ENCODE measurements at places on chromosomes 7 and 10.

DNA sequence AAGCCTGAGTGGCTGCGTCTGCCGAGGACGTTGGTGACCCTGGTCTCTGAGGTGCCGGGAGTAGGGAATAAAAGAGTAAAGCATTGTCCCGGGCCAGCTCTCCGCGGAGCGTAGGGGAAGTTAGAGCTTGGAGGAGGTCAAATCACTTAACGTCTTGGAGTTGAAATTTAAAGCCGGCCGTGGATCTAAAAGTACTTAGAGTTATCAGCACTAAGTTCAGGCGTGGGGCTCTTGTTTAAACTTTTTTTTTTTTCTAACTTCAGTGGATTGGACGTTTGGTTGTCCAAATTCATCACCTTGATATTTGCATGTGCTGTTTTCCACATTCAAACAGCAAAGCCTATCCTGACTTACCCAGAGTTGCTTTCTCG lies 700 bp downstream of the NIPSNAP2 start:
- no peak for DNase-seq

DNA sequence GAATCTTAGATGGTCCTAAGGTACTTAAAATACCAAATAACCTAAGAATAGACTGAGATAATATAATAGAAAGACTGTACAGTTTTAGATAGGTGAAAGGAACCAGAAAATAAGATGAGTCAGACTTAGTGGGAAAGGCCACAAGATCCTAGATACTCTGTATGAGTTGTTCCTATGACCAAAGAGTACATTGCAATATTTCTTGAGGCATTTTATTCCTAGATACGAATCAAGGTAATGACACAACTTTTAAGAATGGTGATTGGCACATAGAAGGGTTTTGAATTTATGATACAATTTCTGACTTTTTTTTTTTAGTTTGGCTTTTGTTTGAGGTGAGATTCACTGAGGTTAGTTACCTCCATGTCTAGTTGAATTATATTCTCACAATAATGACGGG lies 30.2 kb downstream of the MGAM start:
- no peak for DNase-seq

DNA sequence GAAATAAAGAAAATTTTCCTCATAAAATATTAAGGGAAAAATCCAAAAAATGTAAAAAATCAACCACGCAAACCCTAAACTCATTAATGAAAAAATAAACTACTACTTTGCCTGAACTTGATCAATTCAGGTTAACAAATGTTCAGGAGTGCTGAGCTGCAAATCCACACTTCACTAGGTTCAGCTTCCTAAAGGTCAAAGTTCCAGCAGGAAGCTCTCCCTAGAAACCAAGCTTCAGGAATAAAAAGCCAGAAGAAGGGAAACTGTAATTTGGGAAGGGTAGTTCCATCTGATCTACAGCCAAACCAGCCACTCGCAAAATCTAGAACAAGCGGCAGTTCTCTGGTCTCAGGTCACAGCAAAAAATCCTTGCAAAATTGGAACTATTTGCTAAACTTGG lies 7.8 kb upstream of the NMT2 start:
- no peak for DNase-seq

- DNase-seq, result no peak
These were observed 6.8 kb downstream of the AEBP1 start for GRCh38 chr7:44110719-44111635.

DNA sequence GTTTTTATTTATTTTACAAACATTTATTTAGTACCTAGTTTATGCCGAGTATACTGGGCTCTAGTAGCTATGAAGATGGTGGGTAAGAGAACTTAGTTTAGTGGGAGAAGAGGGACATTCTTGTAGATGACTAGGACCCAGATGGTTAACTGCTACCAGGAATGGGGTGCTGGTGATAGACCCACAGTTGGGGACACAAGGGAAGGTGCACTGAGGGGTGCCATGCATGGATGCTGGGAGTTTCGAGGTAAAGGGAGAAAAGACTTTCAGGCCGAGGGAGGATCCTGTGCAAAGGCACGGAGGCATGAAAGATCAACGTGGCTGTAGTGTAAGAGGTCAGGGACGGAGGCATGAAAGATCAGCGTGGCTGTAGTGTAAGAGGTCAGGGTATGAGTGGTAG lies 204.2 kb upstream of the HABP2 start:
- no peak for DNase-seq

DNA sequence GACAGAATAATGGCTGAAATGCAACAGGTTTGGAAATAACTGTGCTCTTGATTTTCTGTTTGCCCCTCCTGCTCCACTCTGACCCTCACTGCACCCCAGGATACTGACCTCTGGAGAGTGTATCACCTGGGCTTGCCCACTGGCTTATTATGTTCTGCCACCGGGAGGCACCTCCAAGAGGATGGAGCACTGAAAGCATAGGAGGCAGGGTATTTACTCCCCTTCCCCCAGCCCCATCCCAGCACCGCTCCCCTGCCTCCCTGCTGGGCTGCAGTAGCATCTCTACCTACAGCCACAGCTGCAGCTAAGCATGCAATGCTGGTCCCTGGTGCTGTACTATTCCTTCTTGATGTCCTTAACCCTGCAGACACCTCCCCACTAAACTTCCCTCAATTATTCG lies 26.4 kb downstream of the RAB11FIP2 start:
- no peak for DNase-seq

DNA sequence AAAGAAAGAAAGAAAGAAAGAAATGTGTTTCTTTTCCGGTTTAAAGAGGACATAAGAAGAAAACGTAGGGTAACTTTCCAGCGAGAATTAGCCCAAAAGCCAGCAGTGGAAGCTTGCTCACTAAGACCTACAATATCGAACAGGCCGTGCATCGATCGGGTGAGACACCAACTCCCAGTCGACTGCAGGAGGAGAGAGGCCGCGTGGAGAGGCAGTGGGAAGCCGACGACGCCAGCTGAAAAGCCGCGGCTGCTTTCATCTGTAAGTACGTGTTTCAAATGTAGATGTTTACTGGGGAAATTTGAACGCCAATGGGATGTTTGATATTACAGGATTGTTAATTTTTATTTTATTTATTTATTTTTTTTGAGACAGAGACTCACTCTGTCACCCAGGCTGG lies 28.6 kb upstream of the GIMAP8 start:
- no peak for DNase-seq

DNA sequence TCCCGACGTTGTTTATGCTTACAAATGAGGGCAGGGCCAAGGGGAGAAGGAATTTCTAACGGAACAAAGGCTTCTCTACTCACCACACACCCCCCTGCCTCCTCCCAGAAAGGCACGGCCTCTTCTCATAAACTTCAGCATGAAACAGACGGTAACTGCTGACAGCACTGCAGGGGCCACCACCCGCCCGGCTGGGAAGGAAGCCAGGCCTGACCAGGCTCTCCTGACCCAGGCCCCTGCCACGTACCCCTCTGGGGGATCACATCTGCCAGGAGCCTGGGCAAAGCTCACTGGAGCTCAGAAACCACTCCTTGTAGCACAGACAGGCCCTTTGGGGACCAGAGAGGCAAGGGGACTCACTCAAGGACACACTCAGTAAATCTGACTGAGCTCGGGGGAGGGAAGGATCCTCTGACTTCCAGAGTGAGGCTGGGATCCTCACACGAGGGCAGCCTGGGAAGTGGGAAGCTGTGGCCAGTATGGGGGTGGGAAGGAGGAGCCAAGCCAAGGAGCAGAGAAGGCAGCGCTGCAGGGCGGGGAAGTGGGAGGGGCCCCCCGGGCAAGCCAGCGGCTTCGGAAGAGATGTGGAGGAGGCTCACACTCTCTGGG lies 46.1 kb downstream of the ZCCHC24 start:
- DNase-seq, result peak; percentile 98

DNA sequence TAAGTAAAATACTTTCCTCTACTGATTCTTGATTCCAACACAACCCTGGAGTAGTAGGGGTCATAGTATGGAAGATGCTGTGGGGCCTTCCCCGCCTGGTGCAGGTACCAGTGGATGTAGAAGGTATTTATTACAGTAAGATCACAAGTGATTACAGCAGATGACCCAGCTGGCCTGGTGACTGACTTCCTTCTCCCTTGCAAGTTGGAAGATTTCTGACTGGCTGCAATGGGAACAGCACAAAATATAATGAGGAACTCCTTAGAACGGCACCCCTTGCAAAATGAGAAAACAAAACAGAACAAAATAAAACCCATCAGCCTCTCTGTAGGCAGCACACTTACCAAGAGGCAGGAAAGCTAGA lies 61.7 kb upstream of the TARP start:
- DNase-seq, result no peak

GRCh38 chr7:50330254-50330653 lies 25.7 kb downstream of the IKZF1 start:
- DNase-seq, result no peak

GRCh38 chr10:61986382-61986781 lies 84.9 kb downstream of the ARID5B start:
- DNase-seq, result no peak

GRCh38 chr7:80412842-80413241 lies 99.0 kb downstream of the GNAT3 start:
- DNase-seq, result peak; percentile 71

DNA sequence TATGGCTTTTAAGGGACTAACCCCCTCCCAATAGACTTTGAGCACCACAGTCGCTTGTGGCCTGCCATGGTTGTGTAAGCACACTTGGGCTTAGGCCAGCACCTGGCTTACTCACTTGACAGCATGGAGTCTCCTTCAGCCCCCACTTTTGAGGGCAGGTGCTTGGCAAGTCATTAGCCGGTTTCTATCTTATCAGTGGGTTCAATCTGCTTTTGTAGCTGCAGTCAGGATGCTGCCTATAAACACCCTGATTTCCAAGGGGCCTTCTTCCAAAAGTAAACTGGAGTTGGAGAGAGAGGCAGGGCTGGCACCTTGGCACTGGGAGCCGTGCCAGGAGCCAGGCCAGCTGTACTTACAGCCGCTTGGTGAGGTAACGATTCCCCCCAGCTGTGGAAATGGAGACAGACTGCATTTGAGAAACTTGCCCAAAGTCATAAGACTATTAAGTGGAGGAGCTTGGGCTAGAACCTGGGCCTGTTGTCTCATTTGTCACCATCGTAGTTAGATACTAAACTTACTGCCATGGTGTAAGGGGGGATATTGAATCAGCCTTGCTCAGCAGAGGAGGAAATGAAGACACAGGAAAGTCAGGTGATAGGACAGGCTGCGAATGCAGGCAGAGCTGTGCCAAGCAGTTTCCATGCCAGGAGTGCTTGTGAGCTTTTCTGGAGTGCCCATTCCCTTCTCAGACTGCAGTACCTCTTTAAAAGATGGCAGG lies 92.2 kb upstream of the EFCAB10 start:
- DNase-seq, result no peak

DNA sequence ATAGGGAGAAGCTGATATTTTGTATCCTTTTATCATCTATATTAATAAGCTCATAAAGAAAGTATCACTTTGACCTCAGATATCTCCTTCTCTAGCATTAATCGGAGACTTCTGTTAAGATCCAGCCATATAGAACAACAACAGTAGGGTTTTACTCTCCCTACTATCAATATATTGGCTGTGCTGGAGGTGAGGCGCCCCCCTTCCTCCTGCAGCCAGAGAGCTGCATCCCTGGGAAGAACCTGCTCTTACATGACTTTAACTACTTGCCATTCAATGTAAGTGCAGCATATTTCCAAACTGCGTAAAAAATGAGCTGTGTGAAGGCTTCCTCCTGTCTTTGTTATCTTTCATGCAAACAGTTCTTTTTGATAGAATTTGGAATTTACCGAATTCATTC lies 247.8 kb downstream of the SDK1 start:
- no peak for DNase-seq

DNA sequence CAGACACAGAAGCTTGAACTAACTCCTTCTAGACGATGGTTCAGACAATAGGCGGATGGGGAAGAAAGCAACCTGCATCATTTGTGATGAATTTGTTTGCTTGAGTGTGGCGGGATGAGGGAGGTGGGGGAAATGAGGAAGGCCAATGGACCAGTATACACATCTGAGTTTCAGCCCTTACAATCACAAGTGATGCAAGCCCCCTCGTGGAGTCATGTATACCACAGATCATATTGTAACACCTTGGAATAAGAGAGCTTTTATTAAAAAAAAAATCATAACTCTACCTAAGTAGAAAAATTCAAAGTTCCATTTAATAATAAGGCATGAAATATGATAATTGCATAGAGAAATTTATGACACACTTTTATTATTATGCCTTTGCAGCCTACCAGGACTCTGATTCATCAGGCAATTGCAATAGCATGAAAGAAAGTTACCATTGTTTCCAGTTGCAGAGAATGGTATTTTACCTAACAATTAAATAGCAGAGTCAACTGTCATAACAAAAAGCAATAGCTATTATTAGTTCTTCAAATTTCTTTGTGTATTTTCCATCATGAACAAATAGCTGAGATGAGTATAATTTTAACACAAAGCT lies 230.2 kb upstream of the AKR1E2 start:
- DNase-seq, result peak; percentile 46

- DNase-seq, result peak; percentile 50
These were observed 115.0 kb downstream of the TMEM26 start for GRCh38 chr10:61338146-61338545.

- DNase-seq, result peak; percentile 81
These were observed 13.9 kb downstream of the RHBDD2 start for GRCh38 chr7:75892634-75893272.

All from foreskin fibroblast (primary cell).